ENCODE measurements at places on chromosomes 16 and 17.

DNA sequence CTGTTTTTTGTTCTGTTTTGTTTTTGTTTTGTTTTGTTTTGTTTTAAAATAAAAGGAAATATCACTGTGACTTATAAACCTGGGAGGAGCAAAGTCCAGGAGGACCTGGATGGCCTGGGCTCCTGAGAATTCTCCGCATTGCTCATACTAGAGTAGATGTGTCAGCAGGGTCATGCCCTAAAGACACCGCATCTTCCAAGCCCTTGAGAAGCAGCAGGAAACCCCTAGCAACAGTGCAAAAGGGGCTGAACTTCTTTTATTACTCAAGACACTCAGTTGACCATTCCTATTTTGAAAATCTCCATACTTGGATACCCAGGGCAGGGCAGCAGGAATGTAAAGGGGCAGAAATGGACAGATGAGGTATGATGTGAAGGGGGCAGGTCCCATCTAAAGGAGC lies 51.8 kb downstream of the SYT17 start:
- DNase-seq, result no peak

GRCh38 chr17:31096106-31096436 lies 1.3 kb downstream of the NF1 start:
- DNase-seq, result peak; percentile 67

- DNase-seq, result no peak
These were observed 1.6 kb upstream of the TRPV3 start for GRCh38 chr17:3559270-3559645.

GRCh38 chr17:48997827-48998586 lies 822 bp downstream of the IGF2BP1 start:
- no peak for DNase-seq

- peak; percentile 1 for DNase-seq
These were observed 1729.1 kb downstream of the TP53TG3F start for GRCh38 chr16:35188288-35189155.

- peak; percentile 35 for DNase-seq
These were observed 921.9 kb upstream of the EEF2KMT start for GRCh38 chr16:6019490-6019991.

- no peak for DNase-seq
These were observed 14.5 kb upstream of the TNRC6C start for GRCh38 chr17:77943971-77944370.

GRCh38 chr16:88455610-88456355 lies 2.7 kb downstream of the ZFPM1 start:
- DNase-seq, result peak; percentile 82

GRCh38 chr16:85246473-85246872 lies 134.2 kb upstream of the CIBAR2 start:
- no peak for DNase-seq

DNA sequence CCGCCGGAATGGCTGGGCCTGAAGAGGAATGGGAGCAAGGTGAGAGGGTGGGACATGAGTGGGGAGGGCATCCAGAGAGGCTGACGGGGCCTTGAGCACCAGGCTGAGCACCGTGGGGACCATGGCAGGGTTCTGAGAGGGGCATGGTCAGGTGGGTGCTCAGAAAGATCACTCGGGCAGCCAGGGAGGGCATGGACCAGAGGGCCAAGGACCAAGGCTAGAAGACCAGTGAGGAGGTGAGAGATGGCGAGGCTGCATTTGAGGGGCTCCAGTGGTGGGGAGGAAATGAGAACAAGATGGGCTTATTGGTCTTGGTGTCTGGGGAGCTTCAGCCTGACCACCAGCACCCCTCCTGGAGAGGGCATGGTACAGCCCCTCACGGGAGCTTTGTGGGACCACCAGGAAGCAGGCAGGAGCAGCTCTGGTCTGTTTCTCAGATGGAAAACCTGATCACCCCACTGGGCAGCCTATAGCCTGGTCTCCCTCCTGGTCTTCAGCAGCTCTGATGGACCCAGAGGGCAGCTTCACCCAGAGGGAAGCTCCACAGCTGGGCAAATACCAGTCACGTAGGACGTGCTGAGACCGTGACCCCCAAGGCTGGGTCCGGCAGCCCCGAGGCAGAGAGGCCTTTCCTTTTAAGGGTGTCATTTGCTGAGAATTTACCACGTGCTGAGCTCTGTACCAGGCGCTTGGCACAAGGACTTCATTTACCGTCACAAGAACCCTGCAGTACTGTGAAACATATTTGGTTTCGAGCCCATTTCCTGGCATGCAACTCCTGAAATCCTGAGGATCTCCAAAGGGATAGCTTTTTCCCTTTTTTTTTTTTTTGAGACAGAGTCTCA lies 11.4 kb upstream of the NCBP3 start:
- no peak for DNase-seq

GRCh38 chr16:57730771-57731730 lies 4.5 kb upstream of the KATNB1 start:
- DNase-seq, result peak; percentile 76

GRCh38 chr17:75855310-75856061 lies at the start of gene WBP2:
WBP2 (minus strand) TSS chr17:75855335; CDS start chr17:75855297, 38 bp downstream.
- peak; percentile 100 for DNase-seq

GRCh38 chr16:47073223-47074155 lies 70.3 kb downstream of the NETO2 start:
- no peak for DNase-seq

DNA sequence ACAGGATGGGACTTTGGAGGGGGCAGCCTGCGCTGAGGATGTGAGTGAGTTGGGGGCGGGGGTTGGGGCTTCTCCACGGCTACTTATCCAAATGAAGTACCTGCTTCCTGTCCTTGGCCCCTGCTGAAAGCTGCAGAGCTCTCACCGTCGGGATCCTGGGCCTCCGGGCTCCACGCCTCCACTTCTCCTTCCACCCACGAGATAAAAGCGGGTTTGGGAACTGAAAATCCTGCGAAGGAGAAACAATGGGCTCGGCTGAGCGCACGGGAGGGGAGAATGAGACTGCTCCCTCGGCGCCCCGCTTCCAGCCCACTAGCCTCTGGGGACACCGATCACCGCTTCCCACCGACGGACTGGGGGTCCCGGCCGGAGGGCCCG lies 486 bp downstream of the ZNF785 start:
- peak; percentile 70 for DNase-seq

- peak; percentile 70 for DNase-seq
These were observed 1.1 kb upstream of the HAPSTR1 start for GRCh38 chr16:9090101-9090959.

GRCh38 chr16:51031598-51031997 lies 119.5 kb downstream of the SALL1 start:
- no peak for DNase-seq

GRCh38 chr16:13866073-13866472 lies 53.9 kb upstream of the ERCC4 start:
- peak; percentile 90 for DNase-seq

- DNase-seq, result peak; percentile 40
These were observed 65.8 kb downstream of the TBX4 start for GRCh38 chr17:61517843-61518606.

DNA sequence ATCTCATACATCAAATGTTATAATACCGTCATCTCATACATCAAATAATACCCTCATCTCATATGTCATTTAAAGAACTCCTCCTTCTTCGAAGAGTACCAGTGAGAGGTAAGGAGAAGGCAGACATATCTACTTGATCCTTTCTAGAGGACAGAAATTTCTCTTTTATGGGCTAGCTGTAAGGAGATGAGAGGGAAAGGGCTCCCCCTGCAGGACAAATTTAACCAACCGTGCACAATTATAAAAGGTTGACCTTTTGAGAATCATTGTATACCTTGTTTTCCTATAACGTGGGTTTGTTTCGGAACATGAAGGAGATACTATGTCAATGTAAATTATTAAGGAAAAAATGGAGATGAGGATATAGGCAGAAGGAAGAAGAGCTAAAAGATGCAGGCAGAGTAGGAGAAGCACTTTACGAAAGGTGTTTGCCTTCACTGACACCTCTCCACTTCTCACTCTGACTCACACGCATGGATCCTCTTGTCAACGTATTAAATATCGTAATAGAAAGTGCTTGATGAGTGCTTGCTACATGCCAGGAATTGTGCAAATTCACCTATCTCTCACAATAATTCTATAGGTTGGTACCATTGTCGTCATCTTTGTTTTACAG lies 465.9 kb upstream of the ERCC4 start:
- DNase-seq, result peak; percentile 57

GRCh38 chr16:62692685-62693084 lies 656.4 kb upstream of the CDH8 start:
- DNase-seq, result no peak

DNA sequence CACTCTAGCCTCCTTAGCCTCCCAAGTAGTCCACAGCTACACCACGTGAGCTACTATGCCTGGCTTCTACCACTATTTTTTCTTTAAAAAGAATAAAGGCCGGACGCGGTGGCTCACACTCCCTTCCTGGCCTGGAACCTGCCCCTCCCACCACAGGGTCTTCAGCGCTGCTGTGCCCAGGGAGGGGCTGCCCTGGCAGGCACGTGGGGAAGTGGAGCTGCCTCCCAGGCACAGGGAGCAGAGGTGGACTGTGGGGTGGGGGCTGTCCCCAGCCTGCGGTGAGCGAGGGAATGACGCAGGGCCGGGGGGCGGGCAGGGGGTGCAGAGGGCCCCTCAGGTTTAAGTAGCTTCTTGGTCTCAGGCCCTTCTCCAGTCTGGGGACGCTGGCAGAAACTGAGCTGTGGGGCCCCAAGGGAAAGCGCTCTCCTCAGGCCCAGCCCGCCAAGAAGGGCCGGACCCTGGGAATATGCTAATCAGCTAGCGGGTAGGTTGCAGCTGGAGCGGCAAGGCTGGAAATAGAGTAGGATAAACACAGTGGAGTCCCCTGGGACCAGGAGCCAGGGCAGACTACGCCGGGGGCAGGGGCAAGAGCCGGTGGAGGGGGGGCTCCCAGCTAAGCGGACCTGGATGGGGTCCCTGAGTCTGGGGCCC lies 46.8 kb downstream of the TIMM22 start:
- DNase-seq, result peak; percentile 42

DNA sequence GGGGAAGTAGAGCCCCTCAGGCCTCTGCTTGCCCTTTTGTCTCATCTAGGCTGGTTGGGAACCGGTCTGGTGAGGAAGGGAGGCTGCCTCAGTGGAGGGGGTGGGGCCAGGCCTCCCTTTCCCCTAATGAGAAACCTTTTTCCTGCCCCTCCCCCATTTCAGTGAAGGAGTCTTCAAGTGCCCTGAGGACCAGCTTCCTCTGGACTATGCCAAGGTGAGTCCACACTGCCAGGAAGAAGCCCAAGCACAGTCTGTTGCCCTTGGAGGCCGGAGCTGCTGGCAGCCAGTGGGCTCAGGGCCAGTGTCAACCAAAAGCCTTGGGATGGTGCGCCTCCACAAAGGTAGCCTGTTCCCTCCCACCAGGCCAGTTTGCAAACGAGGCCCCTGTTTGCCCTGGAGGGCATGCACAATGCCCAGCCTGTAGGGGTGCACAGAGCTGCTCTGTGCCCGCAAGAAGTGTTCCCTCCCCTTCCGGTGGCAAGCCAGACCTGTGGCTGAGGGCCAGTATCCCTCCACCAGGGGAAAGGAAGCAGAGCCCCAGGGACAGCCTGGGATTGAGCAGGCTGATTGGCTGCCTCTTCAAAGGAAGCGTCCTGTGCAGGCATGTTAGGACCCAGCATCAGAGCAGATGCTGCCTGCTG lies 3.4 kb downstream of the TRAF4 start:
- DNase-seq, result peak; percentile 78

DNA sequence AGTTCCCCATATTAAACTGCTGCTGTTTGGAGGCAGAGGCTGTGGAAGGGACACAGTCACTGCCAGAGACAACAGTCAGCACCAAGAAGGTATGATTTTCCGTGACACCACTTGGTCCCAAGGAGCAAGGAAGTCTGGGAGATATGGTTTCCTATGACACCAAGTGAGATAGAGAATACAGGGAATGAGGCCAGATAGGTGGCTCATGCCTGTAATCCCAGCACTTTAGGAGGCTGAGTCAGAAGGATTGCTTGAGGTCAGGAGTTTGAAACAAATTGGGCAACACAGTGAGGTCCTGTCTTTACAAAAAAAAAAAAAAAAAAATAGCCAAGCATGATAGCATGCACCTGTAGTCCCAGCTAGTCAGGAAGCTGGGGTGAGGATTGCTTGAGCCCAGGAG lies 90.8 kb downstream of the ABCC12 start:
- no peak for DNase-seq

DNA sequence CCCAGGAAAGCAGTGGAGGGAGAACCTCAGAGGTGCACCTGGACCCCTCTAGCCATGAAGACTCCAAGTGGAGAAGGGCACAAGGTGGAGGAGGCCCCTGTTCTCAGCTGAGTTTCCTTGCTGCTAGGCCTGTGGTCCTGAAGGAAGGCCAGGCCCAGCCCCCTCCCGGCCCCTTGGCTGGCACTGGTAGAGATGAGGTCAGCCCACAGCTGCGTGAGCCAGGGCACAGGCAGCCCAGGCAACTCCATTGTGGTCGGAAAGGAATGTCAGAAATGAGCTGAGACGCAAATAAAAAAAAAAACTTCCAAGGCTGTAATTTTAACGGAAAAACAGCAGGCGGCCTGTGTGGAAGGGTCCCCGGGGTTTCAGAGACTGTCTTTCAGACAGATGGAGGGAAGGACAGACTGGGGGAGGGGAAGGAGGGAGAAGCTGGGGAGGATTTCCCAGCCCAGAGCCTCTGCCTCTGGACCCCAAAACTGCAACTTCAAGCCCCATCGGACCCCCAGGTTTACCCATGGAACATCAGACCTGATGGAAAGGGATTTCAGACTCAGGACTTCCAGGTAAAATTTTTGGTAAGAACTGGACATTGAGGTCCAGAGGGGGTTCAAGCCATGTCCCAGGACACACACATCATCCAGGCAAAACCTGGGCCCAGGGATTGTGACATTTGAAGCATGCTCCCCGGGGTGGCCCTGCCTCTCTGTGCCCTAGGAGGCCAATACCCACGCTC lies 25.6 kb upstream of the MRPS23 start:
- DNase-seq, result peak; percentile 98

- no peak for DNase-seq
These were observed 173.8 kb downstream of the MAP2K6 start for GRCh38 chr17:69588316-69588715.

GRCh38 chr17:10036511-10037061 lies 131.5 kb upstream of the RCVRN start:
- DNase-seq, result no peak

- DNase-seq, result no peak
These were observed 59.7 kb downstream of the NTN1 start for GRCh38 chr17:9080983-9081382.

DNA sequence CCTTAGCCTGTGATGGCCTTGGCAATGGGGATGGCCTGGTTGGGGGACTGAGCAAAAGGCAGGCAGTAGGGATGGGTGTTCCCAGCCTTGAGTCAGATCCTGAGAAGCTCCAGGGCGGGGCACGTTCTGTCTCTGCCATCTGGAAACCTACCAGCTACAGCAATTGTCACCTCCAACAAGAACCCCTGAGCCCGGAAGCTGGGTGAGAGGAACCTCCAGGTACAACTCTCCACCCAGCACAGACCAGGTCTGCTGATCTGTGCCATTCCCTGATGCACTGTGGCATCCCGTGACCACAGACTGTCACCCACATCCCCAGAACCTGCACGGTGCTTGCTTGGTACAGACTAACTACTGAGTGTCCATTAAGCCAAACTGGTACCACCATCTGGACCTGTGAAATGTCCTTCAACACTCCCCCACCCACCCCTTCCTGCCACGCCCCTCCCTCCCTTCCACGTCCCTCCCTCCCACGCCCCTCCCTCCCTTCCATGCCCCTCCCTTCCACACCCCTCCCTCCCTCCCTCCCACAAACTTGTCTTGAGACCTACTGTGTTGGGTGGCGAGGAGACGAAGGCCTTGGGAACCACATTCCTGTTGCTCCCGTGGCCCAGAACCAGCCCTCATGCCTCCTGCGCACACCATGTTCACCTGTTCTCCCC lies 16.6 kb downstream of the MYO15B start:
- no peak for DNase-seq

Data from mesendoderm (in vitro differentiated cells).